ENCODE measurements at places on chromosomes 4 and X.

DNA sequence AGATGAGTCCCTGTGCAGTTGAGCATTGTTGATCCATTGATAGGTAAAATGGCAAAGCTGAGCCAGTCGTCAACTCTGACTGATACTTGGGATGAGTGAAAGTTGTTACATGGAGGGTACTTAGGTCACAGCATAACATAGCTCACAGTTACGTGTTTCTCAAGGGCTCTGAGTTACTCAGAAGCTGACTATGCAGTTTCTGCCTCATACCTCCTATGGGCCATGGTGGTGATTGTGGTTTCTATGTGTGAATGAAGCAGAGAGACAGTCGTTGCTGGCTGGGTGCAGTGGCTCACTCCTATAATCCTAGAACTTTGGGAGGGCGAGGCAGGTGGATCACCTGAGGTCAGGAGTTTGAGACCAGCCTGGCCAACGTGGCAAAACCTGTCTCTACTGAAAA is 30.8 kb downstream of the FRMPD3 start:
- no peak for DNase-seq

- DNase-seq = no peak
These were observed 61.4 kb downstream of the PAPSS1 start for GRCh38 chr4:107658400-107659336.

DNA sequence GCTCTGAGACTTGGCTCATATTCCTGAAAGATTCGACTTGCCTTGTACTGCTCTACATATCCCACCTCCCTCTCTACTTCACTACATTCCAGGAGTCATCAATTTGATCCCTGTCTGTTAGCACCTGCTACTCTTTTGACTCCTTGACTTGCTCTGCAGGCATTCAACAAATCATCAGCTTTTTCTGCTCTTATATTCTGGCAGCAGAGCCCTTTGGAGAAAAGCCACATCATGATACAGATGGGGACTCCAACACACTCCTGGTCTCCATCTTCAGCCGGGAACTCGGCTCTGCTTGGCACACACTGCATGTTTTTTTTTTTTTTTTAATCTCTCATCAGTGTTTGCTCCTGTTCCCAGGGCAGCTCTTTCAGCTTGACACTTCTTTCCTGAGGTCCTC is 293.2 kb upstream of the LCORL start:
- DNase-seq = no peak

DNA sequence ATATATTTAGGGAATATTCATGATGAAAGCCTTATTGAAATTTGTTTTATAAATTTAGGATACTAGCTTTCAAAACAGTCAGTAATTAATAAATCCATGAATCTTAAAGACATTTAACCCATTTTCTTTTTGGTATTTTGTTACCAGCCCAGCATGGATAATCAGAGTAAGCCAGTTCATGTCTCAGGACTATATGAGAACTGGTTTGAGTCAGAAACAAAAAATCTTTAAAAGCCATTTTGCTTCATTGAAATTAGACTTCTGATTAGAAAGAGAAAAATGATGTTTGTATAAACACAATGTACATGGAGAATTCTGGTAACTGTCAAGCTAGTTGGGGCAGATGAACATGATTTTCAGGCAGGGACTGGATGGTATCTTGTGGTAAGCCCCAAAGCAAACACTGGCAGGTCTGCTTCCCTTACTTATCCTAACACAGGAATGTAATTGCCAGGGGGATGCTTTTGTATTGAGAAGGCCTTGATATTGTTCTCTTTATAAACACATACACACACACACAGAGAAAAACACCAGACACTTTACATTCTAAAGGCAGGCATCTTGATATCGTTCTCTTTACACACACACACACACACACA is 9.4 kb downstream of the ARHGAP10 start:
- no peak for DNase-seq

- DNase-seq = no peak
These were observed 114.4 kb downstream of the WDFY3 start for GRCh38 chr4:84852081-84852480.

- DNase-seq = no peak
These were observed 73.7 kb downstream of the ELOVL6 start for GRCh38 chr4:110124711-110125110.

- DNase-seq = no peak
These were observed 215.9 kb downstream of the SOWAHB start for GRCh38 chr4:76681996-76682395.

DNA sequence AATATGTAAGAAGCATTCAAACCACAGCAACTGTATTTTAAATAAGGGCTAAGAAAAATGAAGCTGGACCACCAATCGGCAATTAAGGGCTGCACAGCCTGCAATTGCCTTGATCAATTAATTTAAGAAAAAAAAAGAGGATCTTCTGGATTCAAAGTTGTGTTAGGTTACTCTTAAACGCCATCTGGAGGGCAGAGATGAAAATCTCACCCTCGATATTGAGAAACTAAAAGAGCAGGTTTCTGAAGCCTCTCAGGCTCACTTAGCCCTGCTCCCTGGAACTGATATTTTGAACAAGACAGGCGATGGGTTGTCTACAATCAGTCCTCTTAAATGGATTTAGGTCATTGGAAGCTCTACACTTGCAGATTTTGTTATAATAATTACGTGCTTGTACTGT is 579.4 kb downstream of the GRXCR1 start:
- DNase-seq = no peak

DNA sequence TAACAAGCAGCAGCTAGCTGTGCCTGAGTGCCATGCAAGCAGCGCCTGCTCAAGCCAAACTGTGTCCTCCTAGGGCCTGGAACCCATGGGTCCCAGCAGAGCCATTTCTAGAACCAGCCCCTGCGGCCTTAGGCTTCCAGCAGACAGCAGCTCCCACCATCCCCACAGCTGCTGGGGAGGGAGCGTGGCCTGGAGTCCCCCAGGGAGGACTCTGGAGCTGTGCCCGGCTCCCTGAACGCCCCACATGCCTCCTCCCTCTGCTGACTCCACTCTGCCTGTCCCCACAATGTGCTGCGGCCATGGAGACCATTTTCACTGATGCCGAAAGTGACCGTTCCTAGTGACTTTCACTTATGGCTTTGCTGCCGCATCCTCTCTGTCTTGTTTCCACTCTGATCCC is 45.9 kb downstream of the GAK start:
- peak; percentile 41 for DNase-seq

- DNase-seq = peak; percentile 12
These were observed 513 bp downstream of the NHSL2 start for GRCh38 chrX:71910986-71911730.

GRCh38 chrX:107742700-107743191 is 32.8 kb downstream of the TSC22D3 start:
- DNase-seq = no peak

DNA sequence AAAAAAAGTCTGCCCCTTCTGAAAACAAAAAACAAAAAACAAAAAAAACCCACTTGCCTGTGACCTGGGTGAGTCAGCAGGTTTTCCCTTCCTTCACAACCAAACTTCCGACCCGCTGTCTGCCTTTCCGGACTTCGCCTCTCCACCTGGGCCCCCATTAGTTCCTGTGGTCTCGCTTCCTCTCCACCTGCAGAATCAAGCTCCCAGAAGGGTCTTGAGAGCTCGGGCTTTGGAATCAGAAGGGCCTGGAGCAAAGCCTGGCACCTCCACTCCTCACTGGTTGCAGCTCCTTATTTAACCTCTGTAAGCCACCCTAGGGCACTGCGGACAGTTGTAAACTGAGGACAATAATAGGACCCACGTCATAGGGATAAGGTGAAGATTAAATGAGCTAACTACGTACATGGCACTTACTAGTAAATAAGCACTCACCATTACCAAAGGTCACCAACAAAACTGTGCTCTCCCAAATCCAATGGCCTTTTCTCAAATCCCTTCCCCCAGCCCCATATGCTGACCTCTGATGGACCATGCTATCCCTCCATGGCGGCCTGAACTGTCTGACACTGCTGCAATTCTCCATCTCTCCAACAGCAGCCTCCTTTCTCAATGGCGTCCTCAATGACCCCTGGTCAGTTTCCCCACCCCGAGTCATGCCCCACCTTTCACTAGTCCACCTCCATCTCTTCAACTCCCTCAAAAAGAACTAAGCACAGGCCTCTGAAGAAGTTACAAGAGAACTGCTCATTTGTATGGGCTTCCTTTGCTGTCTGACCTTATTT is 64.2 kb downstream of the IRF2 start:
- no peak for DNase-seq

DNA sequence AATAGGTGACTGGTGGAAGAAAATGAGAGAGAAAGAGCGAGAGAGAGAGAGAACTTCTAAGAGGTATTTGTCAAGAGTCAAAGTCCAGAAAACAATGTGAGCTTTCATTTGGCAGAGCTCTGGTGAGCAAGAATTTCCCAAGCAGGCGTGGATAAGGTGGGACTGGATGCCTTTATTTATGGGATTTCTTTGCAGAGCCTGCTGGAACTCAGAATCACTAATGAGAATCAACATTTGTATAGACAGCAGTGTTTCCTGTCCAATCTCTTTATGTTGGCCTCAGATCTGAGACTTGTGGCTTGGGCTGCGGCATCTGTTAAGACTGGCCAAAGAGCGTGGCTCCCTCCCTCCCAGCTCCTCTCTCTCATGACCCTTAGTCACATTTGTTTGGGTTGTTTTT is 67.9 kb upstream of the TBL1X start:
- DNase-seq = no peak

GRCh38 chr4:74536557-74536956 is 91.6 kb downstream of the AREG start:
- DNase-seq = no peak

- DNase-seq = no peak
These were observed 43.5 kb downstream of the NUDT9 start for GRCh38 chr4:87465739-87466366.

DNA sequence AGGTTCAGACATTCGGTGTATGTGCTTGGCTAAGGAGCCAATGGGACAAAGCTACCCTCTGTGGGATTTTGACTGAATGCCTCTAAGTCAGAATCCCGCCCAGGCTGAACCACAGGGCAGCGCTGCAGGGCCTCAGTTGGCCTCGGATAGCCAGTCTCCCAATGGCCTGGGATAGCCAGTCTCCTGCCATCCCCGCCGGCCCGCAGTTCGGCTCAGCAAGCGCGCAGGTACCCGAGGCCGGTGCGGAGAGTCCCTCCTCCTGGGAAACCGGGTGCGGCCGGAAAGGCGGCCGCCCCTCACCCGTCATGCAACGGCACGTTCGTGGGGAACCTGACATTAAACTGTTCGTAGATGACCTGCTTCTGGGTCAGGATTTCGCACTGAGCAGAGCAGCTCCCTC is 16.1 kb downstream of the PPEF2 start:
- DNase-seq = no peak

GRCh38 chr4:2714061-2714770 is 41.9 kb downstream of the TNIP2 start:
- DNase-seq = no peak

GRCh38 chr4:158090323-158090722 is 82.5 kb downstream of the GASK1B start:
- no peak for DNase-seq

DNA sequence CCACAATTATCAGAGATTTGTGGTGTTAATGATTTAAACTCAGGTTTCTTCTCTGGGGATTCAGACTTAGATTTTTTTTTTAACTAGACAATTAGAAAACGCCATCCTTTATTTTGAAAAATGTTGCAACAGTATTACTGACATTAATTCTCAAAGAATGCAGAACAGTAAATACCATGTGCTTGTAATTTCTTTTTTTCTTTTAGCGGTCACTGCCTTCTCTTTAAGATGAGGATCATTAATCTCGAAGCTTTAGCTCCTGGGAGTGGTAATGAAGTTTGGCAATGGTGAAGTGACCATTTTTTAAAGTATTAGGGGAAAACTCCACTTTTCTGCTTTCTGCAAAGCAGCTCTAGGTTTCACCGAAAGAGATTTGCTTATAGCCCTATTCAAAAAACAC is 164.0 kb upstream of the MBNL3 start:
- no peak for DNase-seq

DNA sequence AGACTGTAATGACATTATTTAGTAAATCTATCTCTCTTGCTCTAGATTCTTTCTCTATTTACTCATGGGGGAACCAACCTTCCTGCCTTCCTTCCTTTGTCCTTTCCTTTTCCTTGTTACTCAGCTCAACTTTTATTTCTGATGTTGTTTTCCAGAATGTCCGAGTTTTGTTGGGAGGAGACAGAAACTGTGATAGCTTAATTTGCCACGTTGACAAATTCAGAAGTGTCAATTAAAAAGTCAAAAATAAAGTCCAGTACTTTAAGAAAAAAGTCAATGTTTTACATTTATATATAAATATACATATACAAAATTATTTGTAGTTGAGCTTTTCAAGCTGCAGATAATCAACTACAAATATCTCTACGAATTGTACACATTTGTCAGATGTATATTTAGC is 1187.7 kb downstream of the ADGRL3 start:
- no peak for DNase-seq

- no peak for DNase-seq
These were observed 610.4 kb upstream of the BOD1L1 start for GRCh38 chr4:14237911-14238310.

DNA sequence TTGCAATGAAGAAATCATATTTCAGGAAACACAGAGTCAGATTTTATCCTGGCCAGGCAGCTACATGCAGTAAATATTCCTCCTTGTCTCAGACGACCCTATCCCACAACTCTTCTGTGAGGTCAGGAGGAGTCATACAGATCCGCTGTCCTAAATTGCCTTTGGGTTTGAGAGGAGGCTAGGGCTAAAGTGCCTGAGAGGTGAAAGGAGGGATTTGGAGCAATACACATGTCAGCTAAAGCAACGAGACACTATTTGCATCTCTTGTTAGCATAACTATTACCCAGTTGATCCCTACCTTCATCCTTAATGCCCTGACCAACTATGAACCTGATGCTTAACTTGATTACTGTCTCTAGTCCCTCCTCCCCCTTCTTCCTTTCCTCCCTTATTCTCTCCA is 98.6 kb downstream of the TBC1D19 start:
- DNase-seq = no peak

- no peak for DNase-seq
These were observed 35.0 kb upstream of the CLCN4 start for GRCh38 chrX:10121787-10122186.

- no peak for DNase-seq
These were observed 48.3 kb downstream of the MAP7D3 start for GRCh38 chrX:136202889-136203288.

DNA sequence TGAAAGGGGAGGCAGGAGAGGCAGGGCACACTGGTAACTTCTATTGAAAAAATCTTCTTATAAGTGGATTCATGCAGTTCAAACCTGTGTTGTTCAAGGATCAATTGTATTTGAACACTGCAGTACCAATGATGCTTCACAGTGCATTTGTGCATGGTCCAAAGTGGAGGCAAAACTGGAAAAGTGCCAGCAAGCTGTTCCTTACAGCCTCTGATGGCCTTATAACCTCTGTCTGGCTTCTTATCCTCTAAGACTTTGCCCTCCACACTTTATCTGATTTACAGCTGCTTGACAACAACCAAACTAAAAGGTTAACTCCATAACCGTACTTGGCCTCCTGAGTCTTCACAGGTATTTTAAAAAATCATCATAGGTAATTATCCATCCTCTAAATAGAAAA is 40.4 kb downstream of the MAGEB17 start:
- no peak for DNase-seq

GRCh38 chrX:18353931-18354368 is 538 bp downstream of the SCML2 start:
- no peak for DNase-seq
